ENCODE measurements at places on chromosomes 1 and 21.

DNA sequence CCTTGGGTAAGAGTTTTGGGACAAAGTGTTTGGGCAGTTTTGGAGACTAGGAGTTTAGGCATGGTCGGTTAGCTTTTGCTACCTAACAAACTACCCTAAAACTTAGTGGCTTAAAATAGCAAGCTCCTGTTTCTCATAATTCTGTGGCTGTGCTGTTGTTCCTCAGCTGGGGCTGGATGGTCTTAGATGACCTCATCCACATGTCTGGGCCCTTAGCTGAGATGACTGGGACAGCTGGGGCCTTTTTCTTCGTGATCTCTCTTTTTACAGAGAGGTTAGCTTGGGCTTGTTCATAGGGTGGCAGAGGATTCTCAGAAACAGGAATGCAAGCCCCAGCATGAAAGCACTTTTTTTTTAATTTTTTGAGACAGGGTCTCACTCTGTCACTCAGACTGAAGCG, 6.6 kb downstream of the ATP1A4 start:
- no peak for DNase-seq

- DNase-seq: no peak
Observed at GRCh38 chr21:25563361-25564116, 43.7 kb downstream of the MRPL39 start.

GRCh38 chr1:160494620-160495019, 28.4 kb downstream of the SLAMF6 start:
- no peak for DNase-seq

- no peak for DNase-seq
Observed at GRCh38 chr1:27872802-27873551, 633 bp downstream of the THEMIS2 start.

GRCh38 chr1:103144681-103145080, 36.4 kb upstream of the COL11A1 start:
- peak; percentile 24 for DNase-seq

DNA sequence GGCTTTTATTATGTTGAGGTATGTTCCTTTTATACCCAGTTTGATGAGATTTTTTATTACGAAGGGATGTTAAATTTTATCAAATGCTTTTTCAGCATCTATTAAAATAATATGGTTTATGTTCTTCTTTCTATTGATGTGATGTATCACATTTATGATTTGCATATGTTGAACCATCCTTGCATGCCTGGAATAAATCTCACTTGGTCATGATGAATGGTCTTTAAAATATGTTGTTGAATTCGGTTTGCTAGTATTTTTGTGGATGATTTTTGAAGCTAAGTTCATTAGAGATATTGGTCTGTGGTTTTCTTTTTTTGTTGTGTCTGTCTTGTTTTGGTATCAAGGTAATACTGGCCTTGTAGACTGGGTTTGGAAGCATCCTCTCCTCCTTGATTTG, 14.1 kb downstream of the GPR88 start:
- no peak for DNase-seq

DNA sequence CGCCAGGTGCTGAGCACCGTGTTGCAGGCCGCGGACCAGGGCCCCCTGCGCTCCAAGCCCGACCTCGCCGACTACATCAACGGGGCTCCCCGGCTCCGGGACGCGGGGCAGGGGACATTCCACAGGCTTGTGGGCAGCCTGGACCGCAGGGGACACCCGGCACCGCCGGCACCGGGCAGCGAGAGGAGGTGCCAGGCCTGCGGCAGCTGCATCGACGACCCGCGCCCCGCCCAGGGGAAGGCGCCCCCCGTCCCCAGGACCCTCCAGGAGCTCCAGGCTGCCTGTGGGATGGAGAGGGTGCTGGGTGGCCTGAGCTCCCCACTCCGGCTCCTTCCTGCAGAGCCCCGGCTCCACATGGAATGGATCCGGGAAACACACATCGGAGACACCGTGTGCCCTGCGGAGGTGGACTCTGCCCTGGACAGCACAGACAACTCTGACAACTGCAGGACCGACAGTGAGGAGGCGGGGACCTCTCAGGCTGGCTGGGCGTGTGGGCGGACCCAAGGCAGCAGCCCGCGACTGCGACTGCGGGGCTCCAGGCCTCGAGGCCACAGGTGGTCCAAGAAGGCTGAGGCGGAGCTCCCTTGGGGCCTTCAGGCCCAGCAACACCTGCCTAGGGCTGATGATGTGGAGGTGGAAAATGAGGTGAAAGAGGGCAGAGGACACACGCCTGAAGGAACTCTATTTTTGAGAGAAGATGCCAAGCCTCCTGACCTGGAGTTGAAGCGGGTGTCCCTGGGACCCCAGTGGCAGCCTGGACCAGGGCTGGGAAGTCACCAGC, 22.8 kb downstream of the KIAA1614 start:
- no peak for DNase-seq

DNA sequence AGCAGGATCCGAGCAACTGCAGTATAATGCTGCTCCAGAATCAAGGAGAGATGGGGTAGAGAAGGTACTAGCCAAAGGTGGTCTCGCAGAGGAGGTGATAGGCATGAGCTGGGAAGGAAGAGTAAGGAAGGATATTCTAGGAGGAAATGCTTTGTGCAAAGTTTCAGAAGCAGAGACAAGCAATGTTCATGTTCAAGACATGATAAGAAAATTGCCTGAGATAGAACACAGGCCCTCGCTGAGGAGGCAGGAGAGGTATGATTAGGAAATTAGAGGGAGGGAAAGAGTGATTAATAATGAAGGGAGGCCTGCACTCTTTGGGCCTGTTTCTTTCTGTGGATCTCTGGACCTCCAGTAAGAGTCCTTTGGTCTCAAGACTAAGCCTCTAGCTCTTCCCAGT, 12.9 kb upstream of the ETV3 start:
- DNase-seq: no peak

GRCh38 chr1:11169202-11169601, 20.0 kb upstream of the ANGPTL7 start:
- no peak for DNase-seq

GRCh38 chr1:228884615-228885566, 149.6 kb downstream of the RHOU start:
- DNase-seq: no peak

GRCh38 chr1:1290238-1290731, 10.0 kb downstream of the SCNN1D start:
- DNase-seq: peak; percentile 64

- no peak for DNase-seq
Observed at GRCh38 chr1:33640114-33640660, 167.7 kb downstream of the ZSCAN20 start.

DNA sequence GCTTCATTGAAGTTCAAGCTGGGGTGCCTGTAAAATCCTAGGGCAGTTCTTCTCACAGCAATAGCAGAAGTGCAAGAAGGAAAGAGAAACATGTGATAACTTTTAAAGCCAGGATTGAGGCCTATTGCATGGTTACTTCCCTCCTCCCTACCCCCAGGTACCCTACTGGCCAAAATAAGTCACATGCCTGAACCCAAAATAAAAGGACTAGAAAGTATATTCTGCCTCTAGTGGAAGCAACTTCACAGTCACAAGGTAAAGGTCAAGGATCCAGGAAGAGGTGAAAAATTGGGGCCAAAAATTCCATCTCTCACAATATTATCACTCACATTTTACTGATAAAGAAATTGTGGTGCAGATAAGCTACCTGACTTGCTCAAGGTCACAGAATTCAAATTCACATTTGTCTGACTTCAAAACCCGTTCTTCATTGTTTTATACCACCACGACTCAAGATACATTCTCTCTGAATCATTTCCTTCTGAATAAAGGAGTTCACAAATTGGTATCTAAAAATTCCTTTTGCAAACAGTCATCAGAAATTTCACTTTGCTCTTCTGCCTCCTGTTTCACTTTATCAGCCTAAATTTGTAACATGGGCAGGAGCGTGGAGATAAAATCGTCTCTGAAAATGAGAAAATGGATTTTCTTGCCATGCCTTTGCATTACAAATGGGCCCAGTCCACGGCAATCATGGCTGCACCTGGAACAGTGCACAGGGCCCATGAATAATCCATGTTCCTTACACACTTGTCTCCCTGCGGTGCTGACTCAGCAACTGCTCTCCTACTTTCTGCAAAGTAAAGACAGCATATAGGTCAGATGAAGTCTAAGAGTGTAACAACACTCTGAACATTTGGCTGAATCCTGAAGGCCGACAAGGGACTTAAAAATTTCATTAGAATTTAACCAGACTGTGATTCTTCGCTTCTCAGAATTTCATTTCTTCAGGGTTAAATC, 485.3 kb upstream of the NFIA start:
- DNase-seq: peak; percentile 14

DNA sequence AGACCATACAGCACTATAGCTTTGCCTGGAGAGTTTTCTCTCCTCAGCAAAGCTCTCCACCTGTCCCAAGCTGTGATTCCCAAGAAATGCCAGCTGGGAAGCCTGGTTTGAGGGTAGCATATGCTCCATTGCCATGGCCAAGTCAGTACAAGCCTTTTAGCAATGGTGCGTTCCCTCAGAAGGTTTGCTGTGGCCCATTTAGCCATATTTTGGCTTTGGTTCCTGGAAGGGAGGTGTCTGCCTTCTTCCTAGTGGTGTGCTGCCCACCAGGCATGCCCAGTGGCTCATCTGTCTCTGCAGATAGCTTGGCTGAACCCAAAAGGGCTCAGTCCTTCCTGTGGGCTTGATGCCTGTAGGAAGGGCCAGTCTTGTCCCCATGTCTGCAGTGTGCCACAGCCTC, 32.4 kb downstream of the GALNT2 start:
- DNase-seq: no peak

DNA sequence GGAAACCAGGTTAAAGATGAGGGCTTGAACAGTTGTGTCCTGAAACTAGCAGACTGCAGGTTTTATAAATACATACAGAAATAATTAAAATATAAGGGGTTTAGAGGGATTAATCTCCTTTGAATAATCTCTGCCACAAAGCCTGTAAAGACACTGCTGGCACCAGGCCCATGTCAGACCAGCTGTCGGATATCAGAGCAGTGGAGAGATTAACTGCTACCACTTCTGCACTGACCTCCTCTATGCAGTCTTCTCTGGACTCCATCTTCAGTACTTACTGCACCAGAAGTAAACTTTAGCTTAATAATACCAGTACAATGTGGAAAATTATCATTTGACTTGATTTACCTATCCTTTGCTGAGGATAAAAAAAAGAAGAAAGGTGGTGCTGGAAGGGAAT, 128.6 kb downstream of the LHX4 start:
- no peak for DNase-seq

- DNase-seq: no peak
Observed at GRCh38 chr1:220652995-220653394, 37.2 kb upstream of the C1orf115 start.

DNA sequence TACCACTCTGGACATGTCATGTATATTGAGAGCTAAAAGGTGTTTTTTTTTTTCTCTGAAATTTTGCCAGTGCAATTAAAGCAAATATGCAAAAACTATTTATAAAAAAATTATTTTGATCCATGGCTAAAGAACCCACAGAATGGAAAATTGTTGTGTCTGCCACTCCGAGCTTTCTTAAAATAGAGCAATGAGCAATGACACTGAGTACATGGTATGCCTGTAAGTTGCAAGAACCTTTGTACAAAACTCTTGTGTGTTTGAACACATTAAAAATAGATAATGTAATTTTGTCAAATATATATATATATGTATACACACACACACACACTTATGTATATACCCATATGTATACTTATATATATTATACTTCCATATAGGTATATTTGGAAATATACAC, 1530.9 kb upstream of the B3GALT2 start:
- DNase-seq: peak; percentile 26

DNA sequence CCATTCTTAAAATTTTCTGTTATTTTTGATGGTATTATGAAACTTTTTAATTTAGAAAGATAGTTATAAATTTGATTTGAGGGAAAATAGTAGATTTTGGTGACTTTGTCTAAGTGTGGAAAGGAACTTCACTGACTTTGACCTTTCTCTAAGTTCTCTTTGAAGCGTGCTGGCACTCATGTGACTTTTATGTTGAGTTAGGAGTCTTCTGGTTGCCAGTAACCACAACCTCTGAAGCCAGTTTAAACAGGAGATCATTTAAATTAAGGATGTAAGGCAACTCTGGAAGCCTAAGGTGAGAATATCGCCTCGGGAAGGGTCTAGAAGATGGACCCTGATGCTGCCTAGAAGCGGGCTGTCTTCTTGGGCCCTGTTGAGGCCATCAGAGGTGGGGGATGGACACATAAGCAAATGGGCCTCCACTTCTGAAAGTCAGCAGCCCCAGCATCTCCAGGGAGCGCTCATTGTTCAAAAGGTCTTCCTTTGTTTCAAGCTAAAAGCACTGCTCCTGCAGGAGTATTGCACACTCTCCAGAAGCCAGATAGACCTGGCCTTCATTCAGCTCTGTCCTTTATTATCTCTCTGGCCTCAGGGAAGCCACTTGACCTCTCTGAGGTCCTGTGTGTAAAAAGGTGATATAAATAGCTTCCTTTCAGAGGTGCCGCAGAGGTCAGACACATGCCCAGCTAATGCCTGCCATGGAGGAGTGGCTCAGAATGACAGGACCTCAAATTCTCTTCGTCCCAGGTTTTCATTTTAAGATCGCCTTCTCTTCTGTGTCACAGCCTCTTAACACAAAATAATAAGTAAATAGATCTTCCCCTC, 5.1 kb upstream of the RCAN1 start:
- DNase-seq: no peak

DNA sequence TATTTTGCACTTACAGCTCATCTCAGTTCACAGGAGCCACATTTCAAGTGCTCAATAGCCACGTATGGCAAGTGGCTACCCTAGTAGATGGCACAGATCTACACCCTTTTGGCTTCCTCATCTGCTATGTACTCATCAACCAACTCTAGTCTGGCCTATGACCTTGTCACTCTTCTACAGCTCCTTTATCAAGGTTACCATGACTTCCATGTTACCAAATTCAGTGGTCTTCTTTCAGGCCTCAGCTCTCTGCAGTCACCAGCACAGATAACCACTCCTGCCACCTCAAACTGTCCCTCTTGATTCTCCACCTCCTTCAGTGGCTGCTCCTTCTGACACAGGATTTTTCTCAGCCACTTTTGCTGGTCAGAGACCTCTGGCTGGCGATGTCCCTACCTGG, 11.7 kb upstream of the USP48 start:
- no peak for DNase-seq

GRCh38 chr1:38004284-38005108, 818 bp downstream of the FHL3 start:
- no peak for DNase-seq

GRCh38 chr21:33510826-33511225, 19.3 kb upstream of the DNAJC28 start:
- DNase-seq: no peak

DNA sequence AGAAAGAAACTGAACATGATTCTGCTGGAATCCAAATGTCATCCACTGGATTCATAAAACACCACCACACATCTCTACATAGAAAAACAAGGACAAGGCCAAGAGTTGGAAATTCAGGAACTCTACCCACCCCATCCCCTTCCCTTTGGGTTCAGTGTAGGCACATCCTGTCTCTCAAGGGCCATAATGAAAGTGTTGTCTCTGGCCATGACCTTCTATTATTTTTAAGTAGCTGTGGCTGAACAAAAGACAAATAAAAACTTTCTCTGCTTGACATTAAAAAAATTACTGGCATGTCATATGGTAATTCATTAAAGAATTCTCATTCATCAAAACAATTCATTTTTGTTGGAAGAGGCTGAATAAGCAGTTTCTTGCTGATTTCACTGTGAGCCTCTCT, 54.9 kb upstream of the ZBTB18 start:
- no peak for DNase-seq

- DNase-seq: no peak
Observed at GRCh38 chr1:93349231-93350135, 3.8 kb downstream of the DR1 start.
